Aorta (tissue), 5 donors: ENCODE measurements at places on chromosomes 7 and 10.

GRCh38 chr10:114347241-114347640 is 57.1 kb downstream of the AFAP1L2 start:
- no peak for DNase-seq

- DNase-seq, result no peak
Measured at GRCh38 chr7:158588878-158589442, 1.3 kb upstream of the PTPRN2 start.

DNA sequence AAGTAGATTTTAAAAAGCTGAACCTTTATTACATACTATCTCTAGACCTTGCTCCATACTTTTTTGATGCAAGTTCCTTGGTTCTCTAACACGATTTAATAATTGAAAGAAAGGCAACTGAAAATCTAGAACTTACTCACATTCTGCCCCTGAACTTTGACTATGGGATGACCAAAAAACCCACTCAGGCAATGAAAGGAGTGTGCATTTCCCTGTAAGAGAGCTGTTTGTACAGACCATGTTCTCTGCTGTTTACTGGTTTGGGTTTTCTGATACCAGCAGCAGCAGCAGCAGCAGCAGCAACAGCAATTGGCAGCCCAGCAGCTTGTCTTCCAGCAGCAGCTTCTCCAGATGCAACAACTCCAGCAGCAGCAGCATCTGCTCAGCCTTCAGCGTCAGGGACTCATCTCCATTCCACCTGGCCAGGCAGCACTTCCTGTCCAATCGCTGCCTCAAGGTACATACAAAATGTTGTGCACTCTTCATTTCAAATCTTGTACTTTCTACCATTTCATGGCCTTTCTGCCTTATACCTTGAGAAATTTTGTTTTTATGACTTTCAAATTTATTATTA is 216.7 kb downstream of the FOXP2 start:
- no peak for DNase-seq

DNA sequence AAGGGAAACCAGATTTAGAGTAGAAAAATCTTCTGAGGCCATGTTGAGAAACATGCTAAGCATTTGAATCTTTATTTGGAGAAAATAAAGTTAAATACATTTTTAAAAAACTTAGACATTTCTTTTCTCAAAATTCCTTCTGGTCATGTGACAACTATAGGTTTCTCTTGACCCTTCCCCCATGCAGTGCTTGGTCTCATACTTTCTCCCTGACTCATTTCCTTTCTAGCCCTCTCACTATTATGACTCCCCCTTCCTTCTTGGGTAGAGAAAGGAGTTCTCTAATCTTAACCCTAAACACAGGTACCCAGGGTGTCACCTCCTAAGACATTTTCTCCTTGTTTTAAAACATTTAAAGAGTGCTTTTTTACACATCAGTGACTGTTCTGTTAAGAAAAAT is 179.5 kb upstream of the TMEM106B start:
- DNase-seq, result no peak

- DNase-seq, result no peak
Measured at GRCh38 chr7:144545330-144545729, 141.8 kb upstream of the NOBOX start.

GRCh38 chr10:121368347-121369025 is 229.8 kb downstream of the FGFR2 start:
- DNase-seq, result no peak

- no peak for DNase-seq
Measured at GRCh38 chr7:28560767-28561166, 148.4 kb downstream of the CREB5 start.
